ENCODE measurements at places on chromosomes 1 and 21.
A peak's percentile ranks its signal among the peaks of the same experiment; 100 is the strongest.

- DNase-seq = no peak
Measured at GRCh38 chr1:246730839-246731238, 6.6 kb downstream of the SCCPDH start.

GRCh38 chr1:42335809-42336518 is 929 bp upstream of the FOXJ3 start:
- no peak for DNase-seq

DNA sequence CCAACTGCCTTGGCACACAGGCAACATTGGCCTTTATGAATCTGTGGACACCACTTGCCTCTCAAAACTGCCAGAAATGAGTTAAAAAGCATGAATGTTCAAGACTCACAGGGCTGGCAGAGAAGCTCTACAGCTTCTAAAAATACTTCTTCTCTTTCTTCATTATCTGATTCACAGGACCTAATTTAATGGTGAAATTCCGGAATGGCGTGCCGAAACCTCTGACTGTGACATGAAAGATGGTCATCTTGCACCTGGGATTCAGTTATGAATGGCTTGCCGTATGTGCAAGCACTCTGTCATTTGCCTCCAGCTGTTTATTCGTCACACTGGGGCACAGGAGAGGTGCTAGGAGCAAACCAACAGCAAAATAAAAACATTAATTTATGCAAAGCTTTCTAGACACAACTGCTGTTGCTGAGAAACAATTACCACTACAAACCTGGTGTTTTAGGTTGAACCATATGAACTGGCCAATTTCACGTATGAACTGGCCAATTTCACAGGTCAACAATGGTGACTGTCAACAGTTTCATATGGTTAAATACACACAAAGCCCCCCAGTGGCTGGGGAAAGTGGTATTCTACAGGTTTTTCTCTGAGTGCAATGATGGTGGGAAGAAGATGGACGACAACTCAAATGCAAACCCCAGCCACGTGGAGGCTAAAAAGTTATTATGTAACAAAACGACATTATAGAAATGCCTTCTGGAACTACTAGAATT is 648.3 kb downstream of the KIF26B start:
- no peak for DNase-seq

GRCh38 chr1:14113841-14114567 is 414.0 kb downstream of the PRDM2 start:
- peak; percentile 87 for DNase-seq

DNA sequence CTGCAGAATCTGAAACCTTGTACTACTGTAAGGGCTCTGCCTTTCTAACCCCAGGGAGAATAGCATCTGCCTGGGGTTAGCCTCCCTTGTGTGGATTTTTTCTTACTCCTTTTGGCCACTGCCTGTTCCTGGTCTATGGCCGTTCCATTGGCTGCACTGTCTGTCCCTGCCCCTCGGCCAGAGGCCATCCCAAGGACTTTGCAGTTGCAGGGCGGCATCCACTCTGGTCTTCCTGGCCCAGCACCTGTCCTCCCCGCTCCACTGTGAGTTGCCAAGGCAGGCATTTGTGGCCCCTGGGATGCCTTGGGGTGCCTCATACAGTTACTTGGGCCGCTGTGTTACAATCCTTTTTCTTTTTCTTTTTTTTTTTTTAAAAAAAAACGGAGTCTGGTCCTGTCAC is 45.8 kb downstream of the PDE9A start:
- no peak for DNase-seq

GRCh38 chr1:16438516-16438915 is 1.3 kb upstream of the SPATA21 start:
- DNase-seq = no peak

GRCh38 chr1:110430366-110430765 is 20.6 kb upstream of the PROK1 start:
- no peak for DNase-seq

GRCh38 chr1:18972531-18972930 is 16.1 kb upstream of the IFFO2 start:
- DNase-seq = peak; percentile 46

DNA sequence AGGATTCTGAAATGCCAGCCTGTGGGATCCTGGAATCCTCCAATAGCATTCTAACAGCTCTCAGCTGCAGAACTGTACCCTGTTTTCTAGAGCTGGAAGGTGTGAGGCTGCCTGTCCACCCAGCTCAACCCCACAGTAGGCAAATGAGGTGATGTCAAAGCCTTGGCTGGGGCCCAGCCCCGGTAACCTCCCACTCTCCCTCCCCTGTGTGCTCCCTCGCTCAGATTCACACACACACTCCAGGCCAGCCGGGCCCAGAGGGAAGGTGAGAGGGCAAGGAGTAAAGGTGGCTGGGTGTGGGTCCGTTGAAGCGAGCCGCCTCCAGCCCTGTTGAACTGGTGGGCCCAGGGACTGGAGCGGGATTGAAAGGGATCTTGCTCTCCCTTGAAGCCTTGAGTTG is at the start of gene BSND:
BSND (plus strand) TSS at position 257 of the 400 bp plus-strand sequence. CDS start 254 bp downstream, outside the sequence.
- no peak for DNase-seq

- no peak for DNase-seq
Measured at GRCh38 chr1:156081917-156082308, 352 bp downstream of the MEX3A start.

All from G401 (cell line).